ENCODE measurements at places on chromosomes 1 and 21.

DNA sequence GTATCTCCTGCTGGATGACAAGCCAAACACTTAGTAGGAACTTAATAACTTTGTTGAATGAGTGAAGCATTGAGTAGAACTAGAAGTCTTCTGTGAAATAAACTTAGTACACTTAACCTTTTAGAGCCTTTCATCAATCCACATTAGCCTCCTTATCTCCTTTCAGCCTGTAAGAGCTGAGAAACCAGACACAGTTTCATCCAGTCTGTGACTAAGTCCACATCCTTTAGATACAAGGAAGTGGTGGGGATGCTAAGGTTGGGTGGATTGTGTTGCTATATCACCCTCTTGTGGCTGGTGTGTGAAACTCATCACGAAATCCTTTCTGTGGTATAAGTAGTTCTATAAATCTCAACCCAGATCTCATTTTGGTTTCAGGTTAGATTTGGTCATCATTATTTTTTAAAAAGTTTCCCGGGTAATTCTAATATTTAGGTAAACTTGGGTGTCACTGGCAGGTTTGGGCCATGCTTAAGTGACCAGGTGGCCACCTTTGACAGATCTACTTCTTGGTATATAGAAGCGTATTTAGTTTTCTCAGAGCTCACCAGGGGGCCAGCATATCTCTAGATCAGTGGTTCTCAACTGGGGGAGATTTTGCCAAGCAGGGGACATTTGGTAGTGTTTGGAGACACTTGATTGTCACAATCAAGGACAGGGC lies 27.8 kb upstream of the CD84 start:
- peak; percentile 36 for DNase-seq

DNA sequence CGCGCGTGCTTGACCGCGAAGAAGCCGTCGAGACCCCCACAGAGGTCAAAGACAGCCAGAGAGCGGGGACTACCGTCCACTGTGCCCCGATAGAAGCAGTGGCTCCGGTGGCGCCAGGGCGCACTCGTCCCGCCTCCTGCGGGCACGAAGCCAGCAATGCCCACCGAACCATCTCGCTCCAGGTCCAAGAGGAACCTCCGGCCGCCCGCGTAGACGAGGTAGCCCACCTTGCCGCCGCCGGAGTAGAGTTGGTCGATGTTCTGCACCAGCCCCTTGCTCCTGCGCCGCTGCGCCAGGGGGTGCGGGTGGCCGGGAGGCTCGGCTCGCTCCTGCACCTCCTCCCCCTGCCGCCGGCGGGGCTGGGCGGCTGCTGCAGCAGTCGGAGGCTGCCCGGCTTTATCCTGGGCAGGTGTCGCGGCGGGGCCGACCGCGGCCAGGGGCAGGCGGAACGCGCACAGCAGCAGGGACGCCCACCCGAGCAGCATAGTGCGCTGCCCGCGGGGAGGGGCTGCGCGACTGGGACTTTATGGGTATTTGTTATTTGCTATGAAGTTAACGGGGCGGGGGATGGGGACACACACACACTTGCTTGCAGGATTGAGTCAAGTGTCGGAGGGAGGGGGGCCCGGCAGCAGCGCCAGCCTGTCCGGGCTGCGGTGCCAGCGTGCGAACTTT lies 844 bp downstream of the ADAMTS5 start:
- DNase-seq = no peak

- no peak for DNase-seq
Measured at GRCh38 chr1:223460566-223461189, 67.5 kb downstream of the CCDC185 start.

GRCh38 chr1:168970926-168971659 lies 135.4 kb upstream of the ATP1B1 start:
- DNase-seq = no peak

DNA sequence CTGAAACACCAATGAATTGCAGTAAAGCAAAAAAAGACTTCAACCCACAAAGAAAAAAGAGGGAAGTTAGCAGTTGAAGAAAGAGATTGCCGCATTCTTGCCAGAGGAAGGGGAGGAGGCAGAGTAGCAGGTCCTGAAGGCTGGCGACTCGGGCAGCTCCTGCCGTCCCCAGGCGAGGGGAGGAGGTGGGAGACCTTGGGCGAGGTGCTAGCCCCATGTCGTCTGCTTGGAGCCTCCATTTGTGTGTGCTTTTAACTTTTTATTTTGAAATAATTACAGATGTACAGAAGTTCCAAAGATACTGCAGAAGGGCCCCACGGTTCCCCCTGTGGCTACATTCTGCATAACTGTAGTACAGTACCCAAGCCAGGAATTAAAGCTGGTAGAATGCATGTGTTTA lies 6.7 kb downstream of the TRPM2 start:
- no peak for DNase-seq

GRCh38 chr1:163471779-163472650 lies 150.3 kb downstream of the NUF2 start:
- DNase-seq = peak; percentile 99

GRCh38 chr1:100036718-100037655 lies 67.2 kb downstream of the SLC35A3 start:
- DNase-seq = no peak

DNA sequence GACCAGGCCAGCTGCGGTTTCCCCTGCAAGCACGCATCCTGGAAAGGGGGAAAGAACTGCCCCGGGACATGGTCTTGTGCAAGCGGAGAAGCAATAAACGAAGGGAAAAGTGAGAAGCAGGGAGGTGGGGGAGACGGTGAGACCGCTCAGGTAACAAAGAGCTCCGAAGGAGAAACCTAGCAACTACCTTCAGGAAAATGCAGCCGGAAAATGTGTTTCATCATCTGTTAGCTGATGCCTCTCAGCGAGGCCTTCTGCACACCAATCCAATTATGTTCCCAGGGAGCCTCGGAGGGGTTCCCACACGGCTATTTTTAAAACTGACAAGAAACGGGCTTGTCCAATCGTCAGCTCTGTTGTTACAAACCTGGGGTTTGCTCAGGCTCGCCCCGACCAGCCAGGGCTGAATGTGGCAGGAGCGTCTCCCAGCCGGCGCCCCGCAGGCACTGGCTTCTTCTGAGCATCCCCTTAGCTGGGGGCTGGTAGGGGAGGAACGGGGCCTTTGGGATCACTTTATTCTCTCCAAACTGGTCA lies 3.4 kb downstream of the RIPK4 start:
- DNase-seq = no peak

- no peak for DNase-seq
Measured at GRCh38 chr1:244705261-244706234, 52.6 kb downstream of the DESI2 start.

DNA sequence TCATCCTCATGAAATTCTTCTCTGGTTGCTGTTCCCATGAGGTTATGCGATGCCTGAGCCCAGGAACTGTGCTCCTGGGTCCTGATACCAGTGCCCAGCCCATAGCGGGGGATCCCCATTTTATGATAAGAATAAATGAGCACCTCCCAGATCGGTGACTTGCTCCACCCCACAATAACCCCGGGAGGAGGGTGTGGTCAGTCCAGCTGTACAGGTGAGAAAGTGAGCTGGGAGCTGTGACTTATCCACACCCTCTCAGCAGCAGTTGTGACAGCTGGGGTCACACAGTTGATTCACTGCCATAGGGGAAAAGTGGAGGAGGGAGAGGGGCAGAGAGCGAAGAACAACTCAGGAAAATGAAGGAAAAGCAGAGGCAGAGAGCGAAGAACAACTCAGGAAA lies 33.4 kb downstream of the OR2G3 start:
- no peak for DNase-seq

DNA sequence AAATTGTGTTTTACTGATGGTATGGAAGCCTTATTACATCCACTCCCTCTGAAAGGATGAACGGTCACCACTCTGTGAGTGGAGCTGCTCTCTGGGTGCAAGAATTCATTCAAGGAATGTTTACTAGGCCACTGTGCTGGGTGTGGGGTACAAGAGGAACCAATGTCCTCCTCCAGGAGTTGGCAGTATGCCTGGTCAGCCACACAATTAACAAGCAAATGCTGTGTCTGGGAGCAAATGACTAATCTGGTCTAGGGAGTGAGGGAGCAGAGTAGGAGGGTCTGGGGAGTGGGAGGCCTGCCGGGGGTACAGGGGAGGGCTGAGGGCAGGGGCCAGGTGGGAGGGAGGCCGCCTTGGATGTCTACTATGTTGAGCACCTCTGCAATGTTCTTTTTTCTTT lies 27.2 kb upstream of the TDRD10 start:
- no peak for DNase-seq

DNA sequence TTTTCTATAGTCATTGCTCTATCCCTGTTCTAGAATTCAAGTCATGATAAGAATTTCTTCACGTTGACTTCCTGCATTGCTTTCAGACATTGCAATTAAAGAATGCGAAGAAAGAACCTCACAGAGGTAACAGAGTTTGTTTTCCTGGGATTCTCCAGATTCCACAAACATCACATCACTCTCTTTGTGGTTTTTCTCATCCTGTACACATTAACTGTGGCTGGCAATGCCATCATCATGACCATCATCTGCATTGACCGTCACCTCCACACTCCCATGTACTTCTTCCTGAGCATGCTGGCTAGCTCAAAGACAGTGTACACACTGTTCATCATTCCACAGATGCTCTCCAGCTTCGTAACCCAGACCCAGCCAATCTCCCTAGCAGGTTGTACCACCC lies 10.6 kb downstream of the APCS start:
- no peak for DNase-seq

- no peak for DNase-seq
Measured at GRCh38 chr1:159828581-159829272, 2.1 kb downstream of the SLAMF8 start.

GRCh38 chr1:183612407-183612806 lies 22.1 kb upstream of the NCF2 start:
- DNase-seq = no peak
